Activated naive CD4-positive, alpha-beta T cell (primary cell): ENCODE measurements at places on chromosomes 7 and 10.

DNA sequence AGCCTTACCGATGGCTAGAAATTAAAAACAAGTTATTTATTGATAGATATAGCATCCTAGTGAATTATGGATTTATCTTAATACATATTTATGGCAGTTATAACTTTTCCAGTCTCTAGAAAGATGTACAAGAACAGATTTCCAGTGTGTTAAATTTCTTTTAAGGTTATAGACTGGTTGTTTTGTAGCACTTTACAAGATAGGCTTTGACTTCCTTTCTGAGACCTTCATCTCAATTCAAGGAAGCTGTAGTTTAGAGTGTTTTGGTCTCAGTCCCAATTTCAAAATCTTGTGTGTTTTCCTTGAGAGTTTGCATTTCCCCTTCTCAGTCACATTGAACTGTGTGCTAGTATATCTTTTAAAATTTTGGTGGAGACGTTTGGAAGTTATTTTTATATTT is 30.1 kb downstream of the PLEKHA1 start:
- no peak for DNase-seq

DNA sequence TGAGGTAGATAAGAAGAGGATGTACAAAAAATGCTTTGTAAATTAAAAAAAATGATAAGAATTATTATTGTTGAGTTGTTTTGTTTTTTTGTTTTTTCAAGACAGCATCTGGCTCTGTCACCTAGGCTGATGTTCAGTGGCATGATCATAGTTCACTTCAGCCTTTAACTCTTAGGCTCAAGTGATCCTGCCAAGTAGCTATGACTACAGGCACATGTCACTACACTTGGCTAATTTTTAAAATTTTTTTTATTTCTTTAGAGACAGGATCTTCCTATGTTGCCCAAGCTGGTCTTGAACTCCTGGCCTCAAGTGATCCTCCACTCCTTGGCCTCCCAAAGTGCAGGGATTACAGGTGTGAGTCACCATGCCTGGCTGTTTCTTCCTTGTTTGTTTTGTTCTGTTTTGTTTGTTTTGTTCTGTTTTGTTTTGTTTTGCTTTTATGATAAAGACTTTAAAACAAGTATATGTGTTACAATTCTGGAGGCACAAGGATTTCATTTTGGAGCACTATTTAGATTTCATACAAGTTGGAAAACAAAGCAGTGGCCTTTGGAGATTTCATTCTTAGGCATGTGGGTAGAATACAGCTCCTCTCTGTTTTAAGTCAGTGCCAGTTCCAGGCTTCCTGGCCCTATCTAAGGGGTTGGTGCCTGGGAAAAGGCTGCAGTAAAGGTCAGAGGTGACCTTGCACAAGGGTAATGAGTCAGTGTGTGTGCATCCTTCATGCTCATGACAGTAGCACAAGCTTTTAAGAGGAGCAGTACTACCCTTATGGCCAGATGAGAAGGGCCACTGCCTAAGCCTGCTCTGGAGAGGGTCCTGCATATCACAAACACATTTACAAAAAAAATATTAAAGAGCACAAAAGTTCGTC is 17.9 kb downstream of the FGFBP3 start:
- DNase-seq, result no peak

DNA sequence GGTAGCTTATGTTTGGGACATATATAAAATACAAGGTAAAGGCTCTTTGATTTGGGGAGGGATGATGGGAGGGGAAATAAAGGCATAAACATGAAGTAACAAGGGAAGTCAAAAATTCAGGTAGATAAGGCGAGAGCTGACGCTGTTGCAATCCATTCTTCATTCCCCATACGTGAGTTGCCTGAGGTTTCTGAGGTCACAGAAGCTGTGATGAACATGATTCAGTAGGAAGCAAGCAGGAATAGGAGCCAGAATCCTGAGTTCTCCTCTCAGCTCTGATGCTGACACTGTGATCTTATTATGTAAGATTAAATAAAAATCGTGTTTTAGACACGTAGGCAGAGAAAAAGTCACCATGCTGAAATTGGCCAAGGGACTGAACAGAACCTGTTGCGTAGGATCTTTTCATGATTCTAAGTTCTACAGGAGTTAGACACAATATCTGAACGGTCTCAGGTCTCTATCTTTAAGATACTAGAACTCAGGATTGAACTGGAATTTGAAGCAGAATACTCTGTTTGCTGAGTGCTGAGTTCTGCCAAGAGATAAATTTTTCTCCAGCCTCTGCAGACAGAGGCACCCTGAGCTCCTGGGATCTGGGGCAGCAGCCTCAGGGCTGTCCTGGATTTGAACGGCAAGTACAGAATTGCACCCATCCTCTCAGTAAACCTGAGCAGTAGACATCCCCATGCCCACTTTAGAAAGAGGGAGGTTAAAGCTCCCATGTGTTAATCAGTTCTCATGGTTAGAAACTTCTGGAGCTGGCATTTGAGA is 21.0 kb downstream of the KLF6 start:
- no peak for DNase-seq

DNA sequence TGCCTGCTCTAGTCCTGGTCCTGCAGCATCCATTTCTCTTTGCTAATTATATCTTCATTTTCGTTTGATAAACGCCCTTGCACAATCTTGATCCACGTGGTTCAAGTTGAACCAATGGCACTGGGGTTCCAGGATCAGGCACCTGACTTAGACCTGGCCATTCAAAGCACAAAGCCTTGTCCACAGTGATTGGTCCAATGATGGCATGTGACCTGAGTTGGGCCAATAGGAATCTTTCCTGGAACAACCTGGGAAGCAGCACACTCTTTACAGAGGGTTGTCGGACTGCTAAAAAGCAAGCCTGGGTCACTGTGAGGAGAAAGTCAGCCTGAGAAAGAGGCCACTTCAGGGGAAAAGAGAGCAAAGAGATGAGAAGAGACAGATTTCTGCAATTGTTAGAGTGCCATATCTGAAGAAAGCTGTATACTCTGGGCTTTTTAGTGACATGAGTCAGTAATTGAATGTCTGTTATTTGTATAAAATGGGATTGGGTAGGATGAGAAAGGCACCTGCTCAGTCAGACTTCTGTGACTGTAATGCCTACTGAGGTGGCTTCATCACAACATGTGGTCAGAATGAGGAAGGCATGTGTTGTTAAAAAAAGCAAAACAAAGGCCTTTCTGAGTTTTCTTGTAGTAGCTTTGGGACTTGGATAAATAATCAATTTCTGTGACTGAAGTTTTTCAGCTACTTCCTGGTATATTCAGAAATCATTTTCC is 4.4 kb upstream of the STEAP4 start:
- no peak for DNase-seq

DNA sequence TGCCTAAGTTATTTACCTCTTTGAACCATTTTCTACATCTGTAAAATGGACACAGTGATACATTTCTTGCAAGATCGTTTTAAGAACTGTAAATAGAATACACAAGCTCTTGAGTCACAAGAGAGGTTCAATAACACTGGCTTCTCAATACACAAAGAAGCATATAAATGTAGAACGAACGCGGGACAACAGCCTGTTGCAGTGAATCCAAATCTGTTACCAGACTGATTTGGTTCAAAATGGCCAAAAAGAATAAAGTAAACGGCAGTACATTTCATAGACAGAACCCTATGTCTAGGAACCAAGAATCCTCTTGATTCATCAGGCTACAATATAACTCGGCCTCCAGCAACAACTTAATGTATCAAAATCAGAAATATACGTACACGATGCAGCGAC is 701 bp downstream of the MTPAP start:
- no peak for DNase-seq

DNA sequence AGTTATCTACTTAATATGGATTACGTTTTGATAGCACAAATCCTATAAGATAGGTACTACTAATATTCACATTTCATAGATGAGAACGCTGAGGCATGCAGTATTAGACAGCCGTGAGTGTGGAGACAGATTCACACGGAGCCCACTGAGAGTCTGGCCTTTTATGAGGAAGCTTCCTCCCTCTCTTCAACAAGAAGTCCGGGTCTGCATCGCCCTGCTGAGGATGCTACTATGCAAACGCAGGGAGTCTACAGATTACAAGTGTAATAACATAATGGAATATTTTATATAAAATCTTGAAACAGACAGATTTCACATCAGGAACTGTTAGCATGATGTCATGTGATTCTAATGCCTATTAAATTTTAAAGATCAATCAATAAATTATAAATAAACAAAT is 255.9 kb upstream of the GLI3 start:
- no peak for DNase-seq

- DNase-seq, result no peak
Observed at GRCh38 chr7:51647931-51648351, 331.3 kb upstream of the COBL start.

DNA sequence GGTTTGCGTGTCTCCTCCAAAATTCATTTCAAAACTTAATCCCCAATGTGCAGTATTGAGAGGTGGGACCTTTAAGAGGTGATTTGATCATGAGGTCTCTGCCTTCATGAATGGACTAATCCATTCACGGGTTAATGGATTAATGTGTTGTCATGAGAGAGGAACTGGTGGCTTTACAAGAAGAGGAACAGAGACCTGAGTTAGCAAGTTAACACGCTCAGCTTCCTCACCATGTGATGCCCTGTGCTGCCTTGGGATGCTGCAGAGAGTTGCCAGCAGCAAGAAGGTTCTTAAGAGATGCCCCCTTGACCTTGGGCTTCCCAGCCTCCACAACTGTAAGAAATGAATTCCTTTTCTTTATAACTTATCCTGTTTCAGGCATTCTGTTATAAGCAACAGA is 3.7 kb upstream of the TCTN3 start:
- no peak for DNase-seq

DNA sequence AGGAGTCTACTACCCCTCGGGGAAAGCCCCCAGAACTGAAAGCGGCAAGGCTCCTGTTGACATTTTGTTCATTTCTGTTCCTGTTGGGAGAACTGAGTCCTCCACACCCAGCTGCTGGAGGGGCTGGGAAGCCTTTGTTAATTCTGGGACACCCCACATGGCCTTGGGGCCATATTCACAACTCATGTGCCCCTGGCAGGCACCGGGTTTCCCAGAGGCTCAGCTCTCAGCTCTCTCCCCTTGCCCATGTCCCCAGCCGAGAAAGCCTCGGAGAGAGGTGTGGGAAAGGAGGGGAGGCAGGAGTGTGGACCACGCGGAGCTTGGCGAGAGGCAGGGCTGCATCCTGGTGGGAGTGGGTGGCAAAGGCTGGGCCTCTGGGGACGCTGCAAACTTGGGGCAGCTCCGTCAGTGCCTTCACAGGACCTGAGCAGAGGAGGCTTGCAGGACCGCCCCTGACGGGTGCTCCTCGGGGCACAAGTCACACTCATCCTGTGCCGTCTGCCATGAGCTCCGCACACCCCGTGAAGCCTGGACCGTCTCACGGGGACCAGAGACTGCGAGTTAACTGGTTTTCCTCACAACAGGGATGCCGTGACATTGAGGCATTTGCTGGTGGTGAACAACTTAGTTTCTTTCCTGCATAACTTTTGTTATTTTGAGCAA is 140.9 kb downstream of the DNAJB6 start:
- DNase-seq, result no peak

GRCh38 chr7:133135451-133135850 is 53.6 kb upstream of the CHCHD3 start:
- no peak for DNase-seq

DNA sequence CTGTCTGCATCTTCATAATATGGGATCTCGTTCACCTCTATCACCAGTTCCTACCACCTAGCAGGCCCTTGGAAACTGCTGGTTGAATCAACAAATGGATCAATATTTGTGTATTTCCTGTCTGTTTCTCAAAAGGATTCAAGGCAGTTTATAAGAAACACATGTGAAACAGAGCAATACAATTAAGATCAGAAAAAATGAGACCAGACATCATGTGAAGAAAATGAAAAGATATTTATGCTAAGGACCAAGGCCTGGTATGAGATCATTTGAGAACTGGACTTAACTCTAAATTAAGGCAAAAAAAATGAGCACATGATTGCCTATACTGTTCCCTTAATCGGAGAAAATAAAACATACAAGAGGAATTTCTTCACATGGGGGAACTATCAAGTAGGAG is 589.0 kb downstream of the SUGCT start:
- no peak for DNase-seq

- no peak for DNase-seq
Observed at GRCh38 chr10:72056113-72056512, 32.2 kb downstream of the SPOCK2 start.

GRCh38 chr7:10122551-10123100 is 851.0 kb upstream of the PHF14 start:
- no peak for DNase-seq

- DNase-seq, result no peak
Observed at GRCh38 chr7:140144821-140145220, 32.0 kb downstream of the KDM7A start.

DNA sequence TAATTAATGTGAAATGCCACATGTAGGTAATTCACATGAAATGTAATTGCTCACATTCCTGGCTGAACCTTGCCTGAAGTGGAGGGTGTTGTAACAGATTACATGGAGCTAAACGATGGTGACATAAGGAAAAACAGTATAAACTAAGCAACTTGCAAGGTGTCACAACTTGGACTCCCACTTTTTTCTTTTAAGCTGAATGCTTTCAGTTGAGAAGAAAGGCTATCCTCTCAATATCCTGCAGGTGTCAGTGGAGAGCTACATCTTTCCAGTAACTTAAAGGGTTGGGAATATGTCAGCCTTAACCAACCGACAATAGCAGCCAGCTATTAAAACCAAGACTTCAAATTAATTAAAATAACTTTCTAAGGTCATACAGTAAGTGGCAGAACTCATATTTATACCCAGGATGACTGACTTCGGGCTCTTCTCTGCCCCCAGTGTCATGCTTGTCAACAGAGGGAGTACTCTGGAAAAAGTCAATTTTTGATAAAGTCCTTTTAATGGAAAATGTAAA is 33.7 kb downstream of the NRBF2 start:
- DNase-seq, result no peak

GRCh38 chr7:133203490-133203889 is 49.4 kb upstream of the EXOC4 start:
- DNase-seq, result no peak

DNA sequence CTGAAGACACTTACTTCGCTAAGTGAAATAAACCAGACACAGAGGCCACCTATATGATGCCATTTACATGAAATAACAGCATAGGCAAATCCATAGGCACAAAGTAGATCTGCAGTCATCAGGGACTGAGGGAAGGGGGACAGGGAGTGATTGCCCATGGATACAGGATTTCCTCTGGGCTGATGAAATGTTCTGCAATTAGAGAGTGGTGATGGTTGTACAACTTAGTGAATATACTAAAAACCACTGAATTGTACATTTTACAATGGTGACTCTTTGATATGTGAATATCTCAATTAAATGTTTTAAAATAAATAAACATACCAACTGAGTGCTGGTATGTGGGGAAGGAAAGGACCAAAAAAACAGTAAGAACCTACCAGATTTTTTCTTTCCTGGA is 20.4 kb downstream of the PPA1 start:
- no peak for DNase-seq

GRCh38 chr10:80855348-80855971 is 317.8 kb downstream of the SH2D4B start:
- no peak for DNase-seq

GRCh38 chr10:71225291-71226058 is 13.1 kb downstream of the UNC5B start:
- DNase-seq, result no peak
